Fibroblast of skin of right quadriceps (primary cell): ENCODE measurements at places on chromosomes 5 and 9.

DNA sequence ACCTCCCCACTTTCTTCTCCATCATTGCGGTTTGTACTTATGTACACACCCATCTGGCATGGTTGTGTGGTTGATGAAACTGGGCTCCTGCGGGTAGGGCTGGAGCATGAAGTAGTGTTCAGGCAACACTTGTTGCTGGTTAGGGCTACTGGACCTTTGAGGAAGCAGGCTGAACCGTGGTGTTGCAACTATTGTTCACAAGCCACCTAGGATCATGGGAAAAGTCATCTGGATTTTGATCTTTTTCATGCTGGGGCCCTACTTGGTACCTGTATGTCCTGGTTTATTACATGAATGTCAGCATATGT lies 40.1 kb upstream of the TIFAB start:
- DNase-seq, result no peak

DNA sequence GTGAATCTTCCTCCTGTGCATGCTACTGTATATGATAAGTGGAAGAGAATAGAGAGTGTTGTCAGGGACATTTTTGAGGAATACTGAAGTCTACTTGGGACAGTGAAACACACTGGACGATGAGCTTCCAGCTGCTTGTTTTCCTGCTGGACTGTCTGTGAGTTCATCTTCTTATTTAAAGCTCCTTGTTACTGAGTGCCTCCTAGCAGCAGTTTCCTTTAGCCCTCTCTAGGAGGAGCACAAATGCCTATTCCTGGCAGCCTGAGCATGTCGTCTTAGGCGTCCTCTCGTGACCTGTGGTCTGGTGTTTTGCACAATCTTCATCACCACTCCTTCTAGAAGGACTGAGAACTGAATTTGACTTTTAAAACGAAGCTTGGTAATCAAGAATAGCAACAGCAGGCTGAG lies 43.8 kb downstream of the ANKRD33B start:
- DNase-seq, result no peak

GRCh38 chr5:157222506-157223230 lies 42.0 kb downstream of the ITK start:
- peak; percentile 90 for DNase-seq

- peak; percentile 39 for DNase-seq
Measured at GRCh38 chr5:128053291-128053954, 30.1 kb upstream of the SLC12A2 start.

DNA sequence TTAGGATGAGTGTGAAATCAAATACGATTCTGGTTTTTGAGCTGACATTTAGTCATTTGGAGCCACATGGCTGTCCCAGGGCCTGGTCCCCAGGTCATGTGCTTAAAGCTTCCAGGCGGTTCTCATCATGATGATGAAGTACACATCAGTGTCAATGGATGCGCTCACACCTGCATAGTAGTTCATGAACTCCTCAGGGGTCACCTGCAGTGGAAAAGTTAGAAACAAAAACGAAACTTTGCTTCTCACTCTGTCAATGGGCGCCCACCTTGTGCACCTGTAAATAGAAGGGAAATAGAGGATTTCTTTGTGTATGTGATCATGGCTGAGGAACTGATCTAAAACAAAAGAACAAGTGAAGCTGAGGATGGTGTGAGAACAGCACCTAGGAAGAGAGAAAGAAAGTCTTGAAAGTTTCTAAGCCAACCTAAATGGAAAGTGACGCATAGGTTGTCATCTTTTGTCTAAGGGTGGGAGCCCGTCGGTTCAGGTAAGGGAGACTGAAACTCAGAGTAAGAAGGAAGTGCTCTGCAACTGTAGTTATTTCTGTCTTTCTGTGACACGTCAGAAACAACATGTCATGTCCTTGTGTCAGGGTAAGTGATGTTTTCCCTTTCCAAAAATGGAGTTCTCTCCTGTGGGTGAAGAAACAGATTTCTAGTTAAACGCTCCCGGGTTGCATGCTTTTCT lies 33.8 kb downstream of the CAPSL start:
- DNase-seq, result no peak

DNA sequence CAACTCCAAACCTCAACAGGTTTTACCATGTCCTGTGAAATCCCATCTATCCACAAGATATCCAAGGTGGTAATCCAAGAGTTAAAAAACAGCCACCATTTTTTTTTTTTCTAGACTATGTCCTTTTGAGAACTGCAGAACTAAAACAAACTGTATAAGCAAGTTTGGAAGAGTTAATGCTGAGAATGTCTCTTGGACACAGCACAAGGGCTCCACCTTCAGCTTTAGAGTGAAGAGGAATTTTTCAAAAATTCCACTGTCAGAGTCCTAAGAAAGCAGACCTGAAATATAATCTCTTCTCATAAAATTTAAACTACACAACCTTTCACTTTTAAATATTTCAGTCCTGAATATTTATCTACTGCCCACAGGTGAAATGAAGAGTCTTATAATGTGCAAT lies 167.8 kb upstream of the CCNG1 start:
- no peak for DNase-seq

- peak; percentile 7 for DNase-seq
Measured at GRCh38 chr5:106875591-106876297, 795.0 kb downstream of the EFNA5 start.

DNA sequence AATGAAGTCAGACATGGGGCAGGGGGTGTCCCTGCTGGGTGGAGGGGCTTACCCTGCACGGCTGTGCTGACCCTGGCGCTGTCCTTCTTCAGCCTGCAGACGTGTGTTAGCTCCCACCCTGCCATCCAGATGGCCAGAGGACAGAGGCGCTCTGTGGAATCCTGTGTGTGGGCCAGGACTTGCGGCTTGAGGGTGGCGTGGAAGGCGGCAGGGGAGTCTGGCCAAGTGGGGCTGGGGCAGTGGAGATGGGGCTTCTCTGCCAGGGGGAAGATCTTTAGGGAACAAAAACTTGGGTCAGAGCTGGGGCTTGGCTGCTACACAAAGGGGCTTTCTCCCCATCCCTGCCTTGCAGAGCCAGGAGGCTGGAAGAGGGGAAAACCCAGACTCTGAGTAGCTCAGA lies 46.5 kb upstream of the SYNPO start:
- DNase-seq, result no peak

- DNase-seq, result peak; percentile 92
Measured at GRCh38 chr9:73143711-73144328, 7.8 kb upstream of the ANXA1 start.

DNA sequence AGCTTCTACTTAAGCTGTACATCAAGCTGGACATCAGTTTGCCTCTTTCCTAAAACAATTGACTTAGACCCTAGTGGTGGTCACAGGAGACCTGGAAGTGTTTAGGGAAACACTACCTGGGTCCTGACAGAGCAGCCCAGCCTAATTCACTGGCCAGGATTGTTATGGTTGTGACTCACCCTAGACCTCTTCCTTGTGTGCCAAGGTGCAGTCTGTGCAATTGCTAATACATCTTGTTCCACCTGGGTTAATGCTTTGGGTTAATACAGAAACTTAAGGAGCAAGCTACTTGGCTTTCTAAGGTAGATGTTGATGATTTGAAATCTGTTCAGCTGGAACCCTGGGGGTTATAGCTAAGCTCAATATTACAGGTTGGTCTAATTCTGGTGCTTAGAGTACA lies 48.7 kb upstream of the SLC46A2 start:
- DNase-seq, result no peak

DNA sequence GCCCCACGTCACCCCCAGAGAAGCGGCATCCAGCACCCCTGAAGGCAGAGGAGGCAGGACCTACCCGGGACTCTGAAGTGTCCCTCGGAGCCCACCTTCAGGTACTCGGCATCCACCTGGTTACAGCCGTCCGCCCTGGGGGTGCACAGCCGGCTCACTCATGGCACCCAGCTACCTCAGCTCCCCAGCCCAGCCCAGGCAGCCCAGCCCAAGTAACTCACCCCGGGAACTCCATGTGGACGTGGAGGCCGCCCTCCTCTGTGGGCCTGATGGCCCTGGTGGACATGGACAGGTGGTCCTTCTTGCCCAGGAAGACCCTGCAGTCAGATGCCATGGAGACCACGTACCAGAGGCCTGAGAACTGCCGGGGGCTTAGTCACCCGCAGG lies 676 bp downstream of the LCN15 start:
- no peak for DNase-seq

DNA sequence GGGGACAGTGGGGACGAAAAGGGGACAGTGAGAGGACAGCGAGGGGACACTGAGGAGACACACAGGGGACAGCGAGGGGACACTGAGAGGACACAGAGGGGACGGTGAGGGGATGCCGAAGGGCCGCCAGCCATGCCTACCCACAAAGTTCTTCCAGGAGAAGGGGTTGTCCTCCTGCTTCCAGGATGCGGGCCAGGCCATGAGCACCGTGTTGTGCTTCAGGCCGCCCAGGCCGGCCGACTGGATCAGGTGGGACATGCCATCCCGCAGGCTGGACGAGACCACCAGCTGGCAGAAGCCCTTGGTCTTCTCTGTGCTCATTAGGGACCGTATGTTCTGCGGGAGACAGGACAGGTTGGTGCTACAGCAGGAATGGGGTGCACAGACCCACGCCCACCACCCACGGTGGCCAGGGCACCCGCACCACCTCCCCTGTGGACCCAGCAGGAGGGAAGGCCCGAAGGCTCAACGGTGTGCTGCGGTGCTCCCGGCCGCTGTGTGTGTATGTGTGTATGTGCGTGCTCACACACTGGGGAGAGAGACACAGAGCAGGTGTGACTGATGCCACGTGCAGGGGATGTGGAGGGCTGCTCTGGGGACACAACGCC lies 46.6 kb downstream of the SLC12A7 start:
- no peak for DNase-seq

DNA sequence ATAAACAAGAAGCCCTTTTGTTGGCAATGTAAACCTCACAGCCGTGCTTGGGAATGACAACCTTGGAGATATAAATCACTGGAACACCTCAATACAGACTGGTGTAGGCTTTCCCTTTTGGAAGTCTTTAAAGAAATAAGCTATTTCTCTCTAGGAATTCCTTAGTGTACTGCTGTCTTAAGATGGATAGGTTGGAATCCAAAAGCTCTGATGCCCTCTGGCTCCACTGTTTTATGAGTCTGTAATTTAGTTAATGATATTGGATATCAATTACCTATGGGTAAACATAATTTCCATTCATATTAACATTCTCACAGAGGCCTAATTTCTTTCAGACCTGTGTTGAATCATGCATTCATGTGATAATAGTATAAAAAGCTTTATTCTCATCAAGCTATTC lies 435.9 kb upstream of the MPDZ start:
- DNase-seq, result no peak

- DNase-seq, result peak; percentile 65
Measured at GRCh38 chr9:88925481-88925880, 65.8 kb upstream of the S1PR3 start.

- DNase-seq, result peak; percentile 22
Measured at GRCh38 chr5:32753765-32754164, 42.6 kb downstream of the NPR3 start.

- DNase-seq, result no peak
Measured at GRCh38 chr9:130064621-130065020, 10.9 kb downstream of the GPR107 start.

DNA sequence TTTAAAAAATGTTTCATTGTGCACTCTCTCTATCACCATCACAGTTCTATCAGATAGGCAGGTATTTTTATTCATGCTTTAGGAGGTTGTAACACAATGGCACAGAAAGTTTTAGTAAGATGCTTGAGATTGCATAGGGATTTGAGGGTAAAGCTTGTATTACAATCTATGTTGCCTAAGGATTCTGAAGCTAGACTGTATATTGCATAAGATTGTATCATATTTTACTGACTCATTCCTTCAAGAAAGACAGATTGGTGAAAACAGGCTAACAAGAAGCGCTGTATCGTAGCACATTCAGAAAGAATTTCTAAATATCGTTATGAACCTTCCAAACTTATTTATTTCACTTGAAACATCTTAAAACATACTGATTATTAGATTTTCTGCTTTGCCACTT lies 577.7 kb downstream of the EBF1 start:
- DNase-seq, result peak; percentile 78

GRCh38 chr5:152113401-152113800 lies 188.8 kb upstream of the GLRA1 start:
- DNase-seq, result no peak

DNA sequence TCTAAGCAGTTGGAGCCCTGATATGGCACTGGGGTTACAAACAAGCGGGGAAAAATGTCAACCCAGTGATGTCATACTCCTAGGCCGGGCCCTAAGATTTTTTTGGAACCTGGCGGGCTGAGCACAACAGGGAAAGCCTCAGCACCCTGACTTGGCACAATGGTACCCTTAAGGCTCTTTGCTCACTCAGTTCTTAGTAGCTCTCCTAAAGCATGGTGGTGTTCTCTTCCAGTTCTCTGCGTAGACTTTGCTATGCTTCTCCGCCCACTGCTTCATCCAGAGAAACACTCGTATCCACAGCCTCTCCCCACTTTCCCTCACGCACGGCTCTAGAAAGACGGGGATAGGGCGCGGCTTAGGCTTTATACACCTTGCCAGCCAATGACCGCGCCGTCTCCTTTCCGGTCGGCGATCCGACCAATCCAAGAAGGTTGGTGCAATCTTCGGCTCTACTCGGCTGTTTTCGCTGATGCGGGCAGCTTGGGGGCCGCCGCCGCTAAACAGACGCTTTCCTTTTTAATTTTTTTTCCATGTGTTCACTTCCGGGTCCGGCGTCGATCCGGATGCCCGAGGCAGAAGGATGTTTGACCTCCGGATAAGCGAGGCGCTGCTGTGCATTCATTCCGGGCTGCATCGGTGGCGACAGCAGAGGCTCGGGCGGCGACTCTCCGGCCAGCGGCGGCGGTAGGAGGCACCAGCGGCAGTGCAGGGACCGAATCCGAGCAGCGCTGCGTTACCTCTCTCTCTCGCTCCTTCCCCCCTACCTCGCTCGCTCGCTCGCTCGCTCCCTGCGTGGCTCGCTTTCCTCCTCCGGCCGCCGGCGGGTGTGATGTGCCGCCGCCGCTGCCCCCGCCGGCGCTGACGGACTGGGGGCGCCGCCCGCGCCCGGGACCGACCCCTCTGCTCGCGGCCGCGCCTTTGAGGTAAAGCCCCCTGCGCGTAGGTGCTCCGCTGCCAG lies at the start of gene CSNK1G3:
TSS of gene CSNK1G3 (plus strand) at position 530 of the 958 bp plus-strand sequence. CDS start 33,487 bp downstream, outside the sequence.
- peak; percentile 98 for DNase-seq

DNA sequence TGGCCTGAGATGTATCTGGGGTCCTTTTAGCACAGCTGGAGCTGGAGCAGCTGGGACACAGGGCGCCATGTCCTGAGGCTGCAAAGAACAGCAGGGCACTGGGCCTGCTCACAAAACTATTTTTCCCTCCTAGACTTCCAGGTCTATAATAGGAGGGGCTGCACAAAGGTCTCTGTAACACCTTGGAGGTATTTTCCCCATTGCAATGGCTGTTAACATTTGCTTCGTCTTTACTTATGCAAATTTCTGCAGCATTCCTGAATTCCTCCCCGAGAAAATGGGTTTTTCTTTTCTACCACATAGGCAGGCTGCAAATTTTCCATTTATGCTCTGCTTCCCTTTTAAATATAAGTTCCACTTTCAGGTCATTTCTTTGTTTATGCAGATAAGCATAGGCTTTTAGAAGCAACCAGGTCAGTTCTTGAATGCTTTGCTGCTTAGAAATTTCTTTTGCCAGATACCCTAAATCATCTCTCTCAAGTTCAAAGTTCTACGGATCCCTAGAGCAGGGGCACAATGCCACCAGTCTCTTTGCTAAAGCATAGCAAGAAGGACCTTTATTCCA lies 130.8 kb downstream of the PCSK1 start:
- no peak for DNase-seq
